NCI-H146 (cell line): ENCODE measurements at places on chromosomes 4 and X.

DNA sequence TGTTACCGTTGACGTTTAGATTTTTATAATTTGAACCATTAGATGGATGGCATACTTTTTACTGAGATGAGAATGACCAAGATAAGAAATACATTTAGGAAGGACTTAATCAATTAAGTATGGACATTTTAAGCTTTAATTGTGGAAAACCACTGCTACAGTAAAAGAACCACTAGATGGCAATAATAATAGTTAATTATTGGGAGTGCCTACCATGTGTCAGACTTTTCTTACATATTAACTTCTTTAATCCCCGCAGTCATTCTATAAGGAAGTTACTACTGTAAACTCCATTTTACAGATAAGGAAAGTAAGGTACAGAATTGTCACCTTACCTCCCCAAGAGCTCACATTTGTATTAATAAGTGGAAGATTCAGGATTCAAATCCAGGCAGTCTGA lies 48.5 kb upstream of the MYOZ2 start:
- DNase-seq, result no peak

- DNase-seq, result no peak
Measured at GRCh38 chrX:68589372-68589753, 58.1 kb upstream of the STARD8 start.

DNA sequence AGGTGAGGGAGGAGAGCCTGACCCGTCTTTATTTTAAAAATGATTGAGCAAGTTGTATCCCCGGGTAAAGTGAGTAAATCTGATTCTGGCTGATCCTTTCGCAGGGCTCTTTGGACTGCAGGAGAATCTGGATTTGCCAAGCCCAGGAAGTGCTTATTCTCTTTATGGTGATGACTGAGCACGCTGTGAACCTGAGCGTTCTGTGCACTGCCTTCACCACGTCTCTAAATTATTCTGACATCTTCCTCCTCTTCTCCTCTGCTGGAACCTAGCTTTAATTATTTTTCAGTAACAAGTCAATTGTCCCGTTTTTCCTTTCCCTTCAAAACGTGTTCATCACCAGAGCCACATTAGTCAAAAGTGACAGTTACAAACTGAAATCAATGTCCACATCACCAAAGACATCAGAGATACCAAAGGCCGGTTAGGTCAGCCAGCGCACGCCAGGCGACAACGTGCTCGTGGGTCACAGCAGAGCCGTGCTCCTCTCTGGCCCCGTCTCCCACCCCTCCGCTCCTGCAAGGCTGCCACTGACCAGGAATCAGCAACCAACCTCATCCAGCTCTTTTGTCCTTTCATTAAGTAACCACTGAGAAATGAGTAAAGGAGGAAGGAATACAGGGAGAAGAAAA lies 74.3 kb downstream of the DCTD start:
- DNase-seq, result no peak

- DNase-seq, result no peak
Measured at GRCh38 chrX:110414679-110415439, 56.2 kb downstream of the RTL9 start.

DNA sequence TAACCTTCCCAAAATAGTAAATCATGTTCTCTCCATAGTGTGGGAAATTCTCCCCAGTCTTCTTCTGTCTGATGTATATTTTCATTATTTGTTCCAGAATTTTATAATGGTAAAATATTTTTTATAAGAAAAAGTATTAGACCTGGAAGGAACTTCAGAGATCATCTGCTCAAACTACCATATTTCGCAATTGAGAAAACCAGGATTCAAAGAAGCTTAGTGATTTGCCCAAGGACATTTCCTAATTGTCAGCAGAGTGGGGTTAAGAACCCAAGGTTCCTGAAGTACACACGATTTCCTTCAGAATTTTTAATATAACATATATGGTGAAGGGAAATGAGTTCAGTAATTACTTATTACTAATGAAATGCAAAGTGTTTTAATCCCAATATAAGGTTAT lies 24.1 kb downstream of the OCIAD1 start:
- no peak for DNase-seq

GRCh38 chr4:154686838-154687237 lies 57.0 kb upstream of the LRAT start:
- DNase-seq, result no peak

DNA sequence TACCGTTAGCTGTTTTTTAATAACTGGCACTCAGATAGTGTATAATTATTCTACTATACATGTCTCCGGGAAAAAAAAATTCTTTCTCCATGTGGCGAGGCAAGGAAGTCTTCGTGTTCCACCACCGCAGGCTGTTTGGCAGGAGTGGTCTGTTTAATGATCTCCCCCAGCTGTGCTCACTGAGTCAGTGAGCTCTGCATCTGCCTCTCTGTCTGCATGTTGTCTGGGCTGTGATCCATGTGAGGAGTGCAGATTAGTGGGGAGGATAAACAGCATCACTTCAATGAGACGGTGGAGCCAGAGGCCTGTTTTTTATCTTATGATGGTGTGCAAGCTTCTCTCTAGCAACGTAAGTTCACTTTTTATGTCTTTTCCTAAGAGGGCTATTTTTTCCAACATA lies 69.8 kb downstream of the RPS3A start:
- DNase-seq, result no peak

- DNase-seq, result no peak
Measured at GRCh38 chr4:99647071-99647470, 10.6 kb downstream of the C4orf54 start.

- no peak for DNase-seq
Measured at GRCh38 chr4:95838192-95838591, 1.7 kb upstream of the PDHA2 start.

DNA sequence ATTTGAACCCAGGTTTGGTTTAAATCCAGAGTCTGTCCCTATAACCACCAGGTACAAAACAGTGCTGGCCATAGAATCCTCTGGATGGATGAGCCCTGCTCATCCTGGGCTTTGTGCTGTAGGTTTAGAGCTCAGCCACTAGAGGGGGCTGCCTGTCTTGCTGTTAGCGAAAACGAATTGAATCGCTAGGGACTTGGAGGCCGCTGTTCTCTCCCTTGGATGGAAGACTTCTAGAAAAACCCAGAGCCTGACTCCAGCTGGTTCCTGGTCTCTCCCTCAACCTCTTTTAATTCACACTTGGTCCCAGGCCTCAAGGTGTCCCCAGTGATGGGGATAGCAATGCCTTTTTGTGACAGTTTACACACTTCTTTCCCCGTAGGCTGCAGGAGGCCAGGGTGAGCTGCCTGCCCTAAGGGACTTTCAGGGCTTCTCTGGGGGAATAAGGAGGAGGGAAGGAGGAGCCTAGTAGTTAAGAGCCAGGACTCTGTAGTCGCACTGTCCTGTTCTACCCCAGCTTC lies 8.7 kb downstream of the RIPPLY1 start:
- peak; percentile 48 for DNase-seq

- DNase-seq, result peak; percentile 54
Measured at GRCh38 chr4:61428950-61429349, 228.8 kb downstream of the ADGRL3 start.

- DNase-seq, result no peak
Measured at GRCh38 chrX:25069209-25069608, 53.4 kb upstream of the ARX start.

GRCh38 chr4:37982736-37983135 lies 22.5 kb downstream of the PTTG2 start:
- no peak for DNase-seq

DNA sequence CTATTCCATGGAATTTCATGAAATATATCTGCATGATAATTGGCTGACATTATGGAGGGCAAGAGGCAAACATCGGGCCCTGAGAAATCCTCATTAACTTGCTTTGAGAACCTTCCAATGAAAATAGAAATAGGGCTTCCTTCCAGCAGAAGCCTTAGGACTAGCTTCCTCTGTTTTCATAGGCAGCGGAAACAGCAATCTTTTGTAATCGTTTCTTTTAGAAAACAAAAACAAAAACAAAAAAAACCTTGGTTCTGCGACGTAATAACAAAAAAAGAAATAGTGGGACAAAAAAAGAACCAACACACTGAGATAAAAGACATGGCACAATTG lies 62.9 kb downstream of the GEMIN8 start:
- no peak for DNase-seq

DNA sequence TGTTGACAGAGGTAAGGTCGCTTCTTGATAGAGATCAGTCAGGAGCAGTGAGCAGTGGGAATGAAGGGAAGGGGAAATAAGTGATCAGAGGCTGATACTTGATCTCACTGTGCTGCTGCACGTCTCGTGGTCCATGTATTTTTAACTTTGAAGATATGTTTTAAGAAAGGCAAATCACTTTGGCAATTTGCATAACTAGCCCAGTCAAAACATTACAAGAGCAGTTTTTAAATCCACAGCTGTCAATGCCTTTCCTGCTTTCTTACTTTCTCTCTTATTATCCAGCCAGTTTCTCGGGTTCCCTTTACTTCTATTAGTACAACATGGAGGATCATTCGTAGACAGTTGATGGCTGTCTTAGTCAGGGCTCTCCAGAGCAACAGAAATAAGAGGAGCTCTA lies 472.8 kb downstream of the TMA16 start:
- no peak for DNase-seq

GRCh38 chrX:39639871-39640270 lies 457.9 kb downstream of the BCOR start:
- no peak for DNase-seq

DNA sequence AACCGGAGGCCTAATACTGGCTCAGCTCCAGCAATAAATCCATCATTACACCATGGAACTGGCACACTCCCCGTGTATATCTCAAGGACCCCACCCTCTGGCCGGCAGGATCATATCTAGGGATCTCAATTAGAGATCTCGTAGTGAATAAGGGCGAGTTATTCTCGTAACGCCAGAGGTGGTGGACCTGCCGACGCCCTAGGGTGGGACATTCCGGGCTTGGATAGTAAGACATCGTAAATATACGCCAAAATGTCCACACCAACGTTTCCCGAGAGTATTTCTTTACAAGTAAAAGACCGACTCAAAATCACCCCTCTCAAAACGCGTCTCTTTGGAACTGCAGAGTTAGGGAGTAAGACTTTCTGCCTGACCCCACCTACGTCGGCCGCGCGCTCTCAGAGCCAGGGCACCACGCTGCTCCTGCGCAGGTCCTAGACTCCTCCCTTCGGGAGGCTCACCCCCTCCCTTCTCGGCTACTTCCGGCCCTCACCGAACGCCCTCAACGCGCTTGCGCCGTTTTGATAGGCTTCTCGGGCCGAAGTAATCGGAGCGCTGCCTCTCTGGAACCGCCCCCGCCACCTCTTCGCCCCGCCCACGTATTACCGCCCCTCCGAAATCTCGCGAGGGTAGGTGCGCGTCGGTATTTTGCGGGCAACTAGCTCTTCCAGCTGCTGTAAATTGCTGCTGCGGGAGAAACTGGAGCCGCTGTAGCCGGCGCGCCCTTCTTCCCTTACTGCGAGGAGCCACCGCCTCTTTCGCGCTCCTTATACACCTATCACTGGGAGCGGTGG lies at the start of gene WDR44:
Gene WDR44 (plus strand): TSS at position 643 of the 794 bp plus-strand sequence. CDS start 398 bp downstream, outside the sequence.
- peak; percentile 97 for DNase-seq

DNA sequence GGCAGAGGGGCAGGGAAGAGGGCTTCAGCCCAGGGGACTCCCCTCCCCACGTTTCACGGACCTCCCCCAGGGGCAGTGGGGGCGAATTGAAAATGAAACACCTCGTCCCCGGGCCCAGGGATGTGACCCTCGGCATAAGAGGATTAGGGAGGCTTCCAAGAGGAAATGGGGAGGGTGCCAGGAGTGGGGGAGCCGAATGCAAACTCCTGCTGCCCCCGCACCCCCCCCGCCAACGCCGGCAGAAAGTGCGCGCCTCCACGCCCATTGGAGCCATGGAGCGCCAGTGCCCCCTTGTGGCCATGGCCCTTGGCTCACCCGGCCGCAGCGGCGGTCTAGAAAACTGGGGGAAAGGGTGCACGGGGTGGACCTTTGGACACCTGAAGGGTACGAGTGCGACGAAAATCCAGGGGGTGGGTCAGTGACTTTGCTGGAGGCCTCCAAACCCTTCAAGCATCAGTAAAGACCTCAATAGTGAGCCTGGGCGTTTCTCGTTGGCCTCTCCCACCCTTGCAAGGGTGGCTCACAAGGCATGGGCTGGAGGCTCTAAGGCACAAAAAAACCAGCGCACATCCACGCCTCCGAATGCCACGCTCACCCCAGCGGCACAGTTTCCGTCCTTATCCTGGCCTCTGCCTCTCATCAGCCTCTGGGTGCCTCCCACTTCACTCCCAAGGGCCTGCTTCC lies 120.8 kb upstream of the PJA1 start:
- peak; percentile 3 for DNase-seq

- DNase-seq, result no peak
Measured at GRCh38 chr4:5805270-5805669, 87.6 kb downstream of the CRMP1 start.

DNA sequence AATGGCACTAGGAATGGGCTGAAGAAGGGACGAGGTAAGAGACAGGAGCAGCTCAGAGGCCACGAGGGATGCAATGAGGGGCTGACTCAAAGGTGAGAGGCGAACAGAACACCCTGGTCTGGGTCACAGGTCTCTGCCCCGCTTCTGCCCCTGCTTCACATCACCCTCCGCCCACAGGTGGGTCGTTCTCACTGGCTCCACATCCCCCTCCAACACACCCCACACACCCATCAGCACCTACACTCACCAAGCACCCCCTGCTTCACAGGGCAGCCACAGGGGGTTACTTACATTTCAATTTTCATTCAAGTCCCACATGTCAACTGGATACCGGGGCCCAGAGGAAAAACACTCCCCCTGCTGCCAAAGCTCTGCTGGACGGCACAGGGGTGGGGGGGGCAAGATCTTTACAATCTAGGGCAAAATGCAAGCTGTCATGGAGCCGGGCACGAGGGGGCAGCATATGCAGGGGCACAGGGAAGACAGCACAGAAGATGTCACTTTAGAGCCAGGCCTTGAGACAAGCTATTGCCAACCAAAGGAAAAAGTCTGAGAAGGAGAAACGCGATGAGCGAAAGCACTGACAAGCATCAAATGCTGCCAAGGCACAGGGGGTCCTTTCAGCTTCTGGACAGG lies 94.0 kb downstream of the AFAP1 start:
- no peak for DNase-seq
